ENCODE measurements at places on chromosomes 3 and 15.

DNA sequence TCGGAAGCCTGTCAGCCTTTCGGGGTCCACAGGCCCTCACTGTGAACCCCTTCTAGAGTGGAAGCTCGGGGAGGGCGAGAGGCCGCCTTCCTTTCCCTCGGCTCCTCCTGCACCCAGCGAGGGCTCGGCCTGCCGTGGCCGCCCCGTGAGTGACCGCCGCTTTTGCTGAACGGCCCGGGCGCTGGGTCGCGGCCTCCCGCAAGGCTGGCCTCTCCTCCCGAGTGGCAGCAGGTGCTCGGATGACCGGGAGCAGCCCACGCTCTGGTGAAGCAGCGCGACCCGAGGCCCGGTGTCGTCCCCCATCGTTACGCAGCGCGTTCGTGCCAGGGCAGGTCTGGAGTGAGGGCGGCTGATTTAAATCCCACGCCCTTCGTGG, 53.8 kb downstream of the LRRK1 start:
- no peak for DNase-seq

DNA sequence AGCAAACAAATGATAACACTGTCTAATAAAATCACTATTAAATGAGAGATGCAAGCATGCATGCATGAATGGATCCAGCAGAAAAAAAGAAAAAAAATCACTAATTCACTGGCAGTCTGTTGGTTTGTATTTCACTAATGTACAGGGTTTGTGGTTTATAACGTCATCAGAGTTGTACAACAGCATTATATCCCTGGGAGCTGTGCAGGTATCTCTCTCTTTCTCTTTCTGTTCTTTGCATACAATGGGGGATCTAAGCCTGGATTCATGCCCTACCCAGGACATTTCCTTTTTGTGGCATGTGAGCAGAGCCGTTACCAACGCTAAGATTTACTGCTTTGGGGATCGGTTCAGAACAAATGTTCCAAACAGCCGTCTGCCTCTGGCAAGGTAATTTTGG, 229.5 kb downstream of the SOX2 start:
- DNase-seq = no peak

GRCh38 chr3:39548282-39548681, 80.8 kb downstream of the MOBP start:
- no peak for DNase-seq

- DNase-seq = no peak
Measured at GRCh38 chr3:77529522-77529921, 489.6 kb downstream of the ROBO2 start.

- no peak for DNase-seq
Measured at GRCh38 chr3:165549665-165550064, 287.6 kb downstream of the BCHE start.
